Spleen (tissue), 13 donors: ENCODE measurements at places on chromosomes 1 and 21. TPM values are rescaled to one million over a fixed set of nuclear protein-coding genes. Genes with fewer than 3 reads are reported as not detected.

LRRC38 gene
- 0.03 TPM for polyA plus RNA-seq

- H3K27me3 ChIP-seq: no peaks in the 10 kb centered on the region
- no peaks in the 10 kb centered on the region for H3K36me3 ChIP-seq
- no peak overlapping the region for H3K4me3 ChIP-seq
- DNase-seq: no peak
- no peak overlapping the region for H3K27ac ChIP-seq
These were observed 88.4 kb downstream of the SDCCAG8 start for GRCh38 chr1:243343970-243344937.

DNA sequence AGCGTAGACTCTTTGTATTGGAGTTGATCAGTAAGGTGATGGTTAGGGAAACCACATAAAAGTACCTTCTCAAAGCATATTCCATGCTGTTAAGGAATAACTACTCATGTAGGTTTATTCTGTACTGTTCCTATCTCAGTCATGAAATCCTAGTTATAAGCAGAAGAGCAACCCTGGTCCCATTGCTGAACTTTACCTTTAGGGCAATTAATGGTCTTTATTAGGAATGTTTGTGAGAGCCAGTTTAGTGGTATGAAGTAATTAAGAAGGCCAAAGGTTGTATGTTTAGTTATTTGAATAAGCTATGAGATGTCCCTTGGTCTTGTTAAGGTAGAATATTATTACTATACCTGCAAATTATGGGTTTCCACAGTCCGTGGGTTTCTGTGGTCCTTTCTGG, 44.0 kb downstream of the ACP6 start:
- no peaks in the 10 kb centered on the region for H3K27me3 ChIP-seq
- no peaks in the 10 kb centered on the region for H3K36me3 ChIP-seq
- H3K4me3 ChIP-seq: no peak overlapping the region
- no peak for DNase-seq
- H3K27ac ChIP-seq: no peak overlapping the region

- no peaks in the 10 kb centered on the region for H3K36me3 ChIP-seq
- H3K4me1 ChIP-seq: no peaks in the 10 kb centered on the region
- H3K4me3 ChIP-seq: no peak overlapping the region
- no peak overlapping the region for H3K27ac ChIP-seq
These were observed 348.7 kb downstream of the PAPPA2 start for GRCh38 chr1:176811511-176812288.

DNA sequence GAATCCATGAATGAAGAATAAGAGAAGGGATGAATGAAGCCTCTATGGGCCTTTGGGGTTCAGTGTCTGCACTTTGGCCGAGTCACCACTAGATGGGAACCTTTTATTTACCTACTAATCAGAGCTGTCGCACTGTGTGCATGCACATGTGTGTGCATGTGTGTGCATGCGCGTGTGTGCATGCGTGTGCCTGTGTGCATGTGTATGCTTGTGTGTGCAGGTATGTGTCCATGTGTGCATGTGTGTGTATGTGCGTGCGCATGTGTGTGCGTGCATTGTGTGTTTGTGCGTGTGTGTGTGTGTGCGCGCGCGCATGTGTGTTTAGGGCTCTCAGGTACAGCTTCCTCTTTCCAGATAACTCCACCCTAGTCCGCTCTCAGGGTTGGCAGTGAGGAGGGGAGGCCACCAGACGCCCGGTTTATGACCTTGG, 20.4 kb upstream of the UBXN10 start:
- no peak overlapping the region for H3K27ac ChIP-seq
- H3K4me1 ChIP-seq: no peaks in the 10 kb centered on the region
- H3K36me3 ChIP-seq: no peaks in the 10 kb centered on the region
- no peaks in the 10 kb centered on the region for H3K27me3 ChIP-seq
- H3K4me3 ChIP-seq: no peak overlapping the region
